Activated CD4-positive, alpha-beta T cell treated with anti-CD3 and anti-CD28 coated beads, Interleukin-2, Interleukin-4, amounts not matched to agents 100 ng/mL and 50 ng/mL, durations not matched to agents 16 hours and 8 hours (primary cell): ENCODE measurements at places on chromosomes 5 and 9.

GRCh38 chr5:120465436-120465961, 1.4 kb downstream of the PRR16 start:
- no peak for DNase-seq

GRCh38 chr9:138009016-138009802, 131.6 kb downstream of the CACNA1B start:
- no peak for DNase-seq

- DNase-seq: no peak
These were observed 20.4 kb downstream of the ERGIC1 start for GRCh38 chr5:172854451-172854871.

DNA sequence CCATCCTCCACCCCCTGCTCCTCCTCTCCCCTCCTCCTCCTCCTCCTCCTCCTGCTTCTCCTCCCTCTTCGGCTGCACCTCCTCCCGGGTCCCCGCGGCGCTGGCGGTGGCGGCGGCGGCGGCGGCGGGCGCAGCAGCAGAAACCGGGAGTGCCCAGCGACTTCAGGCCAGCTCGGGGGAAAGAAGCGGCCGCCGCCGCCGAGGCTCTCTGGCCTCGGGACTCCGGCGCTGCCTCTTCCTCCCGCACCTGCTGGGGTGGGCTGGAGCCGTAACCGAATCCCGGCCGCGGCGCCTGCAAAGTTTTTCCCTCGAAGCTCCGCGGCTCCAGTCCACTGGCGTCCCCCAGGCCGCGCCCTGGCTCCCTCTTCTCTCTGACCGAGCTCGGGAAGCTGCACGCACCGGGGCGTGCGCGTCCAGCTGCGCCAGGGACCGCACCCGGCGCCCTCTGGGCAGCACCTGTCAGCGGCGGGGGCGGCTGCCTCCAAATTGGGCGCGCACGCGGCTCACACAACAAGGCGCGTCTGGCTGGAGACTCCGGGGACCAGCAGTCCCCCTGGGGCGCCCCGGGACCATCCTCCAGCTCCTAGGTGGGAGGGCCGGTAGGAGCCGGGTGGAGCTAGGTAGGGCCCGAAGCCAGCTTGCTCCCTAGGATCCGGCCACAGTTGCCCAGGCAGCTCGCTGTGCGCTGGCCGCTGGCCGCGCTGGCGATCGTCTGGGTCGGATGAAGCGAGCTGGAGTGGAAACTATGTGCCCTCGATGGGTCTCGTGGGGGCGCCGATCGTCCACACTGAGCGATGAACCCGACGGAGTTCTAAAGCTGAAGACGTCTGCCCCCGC, at the start of gene MCTP1:
Gene MCTP1 (minus strand): TSS at position 523 of the 837 bp plus-strand sequence.
- no peak for DNase-seq

DNA sequence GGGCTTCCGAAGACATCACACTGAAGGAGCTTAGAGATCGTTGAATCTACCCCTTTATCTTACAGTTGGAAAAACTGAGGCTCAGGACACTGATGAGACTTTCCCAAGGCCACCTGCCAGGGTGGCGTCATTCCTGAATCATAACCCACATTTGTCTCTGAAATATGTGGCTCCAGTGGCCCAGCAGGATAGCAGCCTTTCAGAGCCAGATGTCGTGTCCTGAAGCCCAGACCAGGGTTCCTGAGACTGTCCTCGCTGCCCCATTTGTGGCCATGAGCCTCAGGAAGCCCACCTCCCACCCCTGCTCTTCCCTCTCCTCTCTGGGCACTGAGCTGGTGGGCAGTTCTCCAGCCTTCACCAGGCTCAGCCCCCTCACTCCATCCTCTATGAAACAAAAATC, 2.4 kb downstream of the HMCN2 start:
- no peak for DNase-seq

DNA sequence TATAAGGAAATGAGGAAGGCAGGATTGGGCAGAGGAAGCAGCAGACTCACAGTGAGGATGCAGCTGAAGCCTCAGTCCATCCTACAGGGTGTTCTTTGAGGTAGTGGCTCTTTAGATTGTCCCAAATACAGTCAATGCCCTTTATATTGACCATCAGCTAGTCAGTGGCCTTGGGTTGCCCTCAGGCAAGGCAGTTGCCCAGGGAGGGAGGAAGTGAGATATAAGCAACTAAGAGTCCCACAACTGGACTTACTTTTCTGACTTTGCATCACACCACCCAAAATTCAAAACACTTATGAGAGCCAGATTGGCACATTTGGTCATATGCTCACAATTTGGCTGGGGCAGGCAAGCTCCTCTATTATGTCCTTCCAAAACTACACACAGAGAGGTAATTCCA, 9.4 kb upstream of the SLC12A2 start:
- no peak for DNase-seq

DNA sequence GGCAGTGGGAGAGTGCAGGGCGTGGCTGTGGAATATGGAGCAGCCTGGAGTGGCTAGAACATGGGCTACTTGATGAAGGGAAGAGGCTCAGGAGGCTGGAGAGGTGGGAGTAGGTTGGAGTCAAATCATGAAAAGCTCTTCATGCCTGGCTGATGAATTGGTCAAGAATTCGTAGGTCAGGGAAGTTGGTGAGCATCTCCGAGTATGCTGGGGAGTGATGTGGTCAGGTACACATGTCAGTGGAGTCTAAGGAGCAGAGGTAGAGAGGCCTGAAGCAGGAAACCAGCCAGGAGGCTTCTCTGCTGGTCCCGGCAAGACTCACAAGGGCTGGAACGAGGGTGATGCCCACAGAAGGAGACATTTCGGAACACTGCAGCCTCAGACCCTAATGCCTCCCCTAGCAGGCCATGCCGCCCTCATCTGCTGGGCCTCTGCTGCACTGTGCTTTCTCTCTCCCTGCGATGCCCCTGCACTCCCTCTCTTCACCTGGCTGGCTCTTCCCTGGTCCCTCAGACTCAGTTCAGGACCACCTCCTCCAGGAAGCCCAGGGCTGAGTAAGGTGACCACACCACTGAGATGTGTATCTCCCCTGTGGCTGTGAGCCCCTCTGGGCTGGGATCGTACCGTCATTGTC, 33.6 kb downstream of the TMOD1 start:
- no peak for DNase-seq

GRCh38 chr5:127011153-127011552, 19.2 kb downstream of the MARCHF3 start:
- no peak for DNase-seq

DNA sequence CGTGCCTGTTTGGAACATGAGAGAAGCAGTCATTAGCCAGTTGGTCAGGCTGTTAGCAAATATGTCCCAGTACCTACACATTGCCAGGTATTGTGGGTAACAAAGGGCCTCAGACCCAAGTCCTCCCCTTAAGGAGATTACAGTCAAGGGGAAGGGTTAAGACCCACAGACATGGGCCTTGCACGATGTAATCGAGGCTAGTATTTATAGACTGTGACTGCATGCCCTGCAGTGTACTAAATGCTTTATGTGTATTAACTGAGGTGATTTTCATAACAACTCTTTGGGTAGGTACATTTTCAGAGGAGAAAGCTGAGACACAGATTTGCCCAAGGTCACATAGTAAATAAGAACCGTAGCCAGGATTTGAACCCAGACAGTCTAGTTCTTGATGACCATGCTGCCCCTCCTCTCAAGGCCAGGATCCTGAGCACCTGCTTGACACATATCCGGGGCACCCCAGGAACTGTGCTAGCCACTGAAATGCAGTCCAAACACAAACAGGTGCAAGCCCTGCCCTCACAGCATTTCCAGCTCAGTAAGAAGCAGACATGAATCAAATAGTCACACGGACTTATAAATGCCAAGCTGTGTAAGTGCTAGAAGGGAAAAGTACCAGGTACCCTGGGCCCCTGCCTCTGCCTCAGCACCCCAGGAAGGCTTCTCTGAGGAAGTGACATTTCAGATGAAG, 32.0 kb upstream of the GRPEL2 start:
- DNase-seq: no peak

GRCh38 chr5:151584057-151584937, 6.8 kb downstream of the FAT2 start:
- no peak for DNase-seq

- no peak for DNase-seq
These were observed 4.4 kb upstream of the EXOC3 start for GRCh38 chr5:438481-438981.

DNA sequence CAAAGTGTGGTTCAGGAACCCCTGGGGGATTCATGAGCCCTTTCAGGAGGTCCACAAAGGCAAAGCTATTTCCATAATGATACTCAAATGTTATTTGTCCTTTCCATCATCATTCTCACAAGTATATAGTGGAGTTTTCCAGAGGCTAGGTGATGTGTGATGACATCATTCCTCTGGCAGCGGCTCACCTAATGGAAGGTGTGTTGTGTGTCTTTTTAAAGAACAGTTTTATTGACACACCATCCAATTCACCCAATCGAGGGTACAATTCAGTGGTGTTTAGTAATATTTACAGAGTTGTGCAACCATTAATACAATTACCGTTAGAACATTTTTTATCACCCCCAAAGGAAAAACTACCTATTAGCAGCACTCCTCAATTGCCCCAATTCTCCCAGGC, 9.7 kb downstream of the NANS start:
- DNase-seq: no peak

DNA sequence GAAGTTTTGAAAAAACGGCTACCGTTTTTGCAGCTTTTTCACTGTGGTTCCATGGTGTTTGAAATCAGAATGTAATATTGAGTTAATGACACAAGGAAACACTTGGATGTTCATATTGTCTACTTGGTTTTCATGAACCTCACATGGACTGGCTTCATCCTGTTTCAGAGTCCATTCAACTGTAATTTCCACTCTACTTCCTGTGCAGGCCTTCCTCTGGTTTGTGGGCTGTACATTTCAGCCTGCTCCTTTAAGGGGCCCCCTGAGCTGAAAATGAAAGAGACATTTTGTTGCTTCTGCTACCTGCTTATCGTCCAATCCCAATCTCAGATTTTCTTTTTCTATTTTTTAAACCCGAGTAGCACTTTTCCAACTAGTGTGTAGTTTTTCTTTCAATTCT, 41.8 kb upstream of the CDKN2B start:
- DNase-seq: peak; percentile 19

DNA sequence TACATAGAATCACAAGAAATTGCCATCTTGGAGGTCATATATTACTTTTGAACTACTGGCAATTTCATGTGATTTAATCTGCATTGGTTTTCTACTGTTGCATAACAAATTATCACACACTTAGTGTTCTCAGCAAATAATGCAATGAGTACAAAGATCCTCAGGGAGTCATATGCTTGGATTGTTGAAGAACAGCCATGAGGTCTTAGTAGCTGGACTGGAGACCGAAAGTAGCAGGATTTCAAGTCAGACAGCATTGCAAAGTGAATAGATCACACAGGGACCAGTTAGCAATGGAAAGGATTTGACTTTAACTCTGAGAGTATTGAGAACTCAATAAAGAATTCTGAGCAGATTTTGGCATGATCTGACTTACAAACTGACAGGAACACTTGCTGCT, 32.2 kb upstream of the FRMD3 start:
- DNase-seq: no peak

DNA sequence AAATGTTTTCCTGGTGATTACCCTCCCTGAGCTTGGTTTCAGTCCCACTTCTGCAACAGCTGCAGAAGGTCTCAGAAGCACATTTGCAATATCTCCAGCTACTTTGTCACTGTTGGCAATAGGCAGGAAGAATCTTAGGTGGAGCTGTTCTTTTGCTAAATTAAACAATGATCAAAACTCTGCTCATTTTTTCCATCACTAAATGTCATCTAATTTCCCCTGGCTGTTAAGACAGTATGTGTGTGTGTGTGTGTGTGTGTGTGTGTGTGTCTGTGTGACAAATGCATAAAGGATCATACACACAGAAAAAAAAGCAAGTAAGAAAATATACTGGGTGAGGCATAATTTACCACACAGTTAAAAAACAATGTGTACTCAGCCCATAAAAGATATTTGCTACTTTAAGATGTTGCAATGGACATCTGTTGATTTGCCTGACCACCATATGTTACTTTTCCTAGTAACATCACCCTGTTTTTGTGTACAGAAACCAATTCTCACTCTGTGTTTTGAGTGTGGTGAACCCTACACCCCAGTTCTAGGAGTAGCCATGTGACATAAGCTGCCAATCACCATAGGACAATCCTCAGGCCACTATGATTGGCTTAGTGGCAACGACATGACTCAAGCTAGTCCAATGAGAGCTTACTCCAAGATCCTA, 572.6 kb upstream of the CLINT1 start:
- DNase-seq: no peak

DNA sequence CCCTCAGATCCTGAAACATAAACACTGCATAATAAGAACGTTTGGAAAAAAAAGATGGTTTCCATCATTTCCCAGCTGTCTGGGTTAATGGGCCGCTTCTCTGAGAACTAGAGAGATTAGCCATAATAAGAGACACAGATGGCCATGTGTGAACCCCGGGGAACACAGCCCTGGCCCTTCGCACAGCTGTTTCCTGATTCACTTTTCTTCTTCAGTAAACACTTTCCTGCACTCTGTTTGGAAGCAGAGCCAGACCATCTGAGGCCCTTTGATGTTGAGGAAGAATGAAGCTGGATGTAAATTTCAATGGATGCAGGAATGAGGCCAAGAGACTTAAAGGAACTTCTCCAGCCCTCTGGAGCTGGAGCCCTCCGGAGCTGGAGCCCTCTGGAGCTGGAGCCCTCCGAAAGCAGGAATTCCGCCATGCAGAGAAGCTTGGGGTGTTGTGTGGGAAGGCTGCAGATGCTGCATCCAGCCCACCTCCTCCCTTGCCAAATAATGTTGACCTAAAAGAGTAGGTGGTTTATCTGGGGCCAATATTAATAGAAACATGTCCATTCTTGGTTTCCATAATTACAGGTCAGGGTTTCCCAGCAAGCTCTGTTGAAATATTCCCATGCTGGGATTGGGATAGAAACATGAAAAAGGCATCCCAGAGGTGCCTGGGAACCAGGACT, 218.9 kb downstream of the NXNL2 start:
- no peak for DNase-seq

- no peak for DNase-seq
These were observed 16.2 kb downstream of the LHX6 start for GRCh38 chr9:122212473-122213004.

- DNase-seq: no peak
These were observed 57.3 kb downstream of the CMYA5 start for GRCh38 chr5:79746642-79747569.

DNA sequence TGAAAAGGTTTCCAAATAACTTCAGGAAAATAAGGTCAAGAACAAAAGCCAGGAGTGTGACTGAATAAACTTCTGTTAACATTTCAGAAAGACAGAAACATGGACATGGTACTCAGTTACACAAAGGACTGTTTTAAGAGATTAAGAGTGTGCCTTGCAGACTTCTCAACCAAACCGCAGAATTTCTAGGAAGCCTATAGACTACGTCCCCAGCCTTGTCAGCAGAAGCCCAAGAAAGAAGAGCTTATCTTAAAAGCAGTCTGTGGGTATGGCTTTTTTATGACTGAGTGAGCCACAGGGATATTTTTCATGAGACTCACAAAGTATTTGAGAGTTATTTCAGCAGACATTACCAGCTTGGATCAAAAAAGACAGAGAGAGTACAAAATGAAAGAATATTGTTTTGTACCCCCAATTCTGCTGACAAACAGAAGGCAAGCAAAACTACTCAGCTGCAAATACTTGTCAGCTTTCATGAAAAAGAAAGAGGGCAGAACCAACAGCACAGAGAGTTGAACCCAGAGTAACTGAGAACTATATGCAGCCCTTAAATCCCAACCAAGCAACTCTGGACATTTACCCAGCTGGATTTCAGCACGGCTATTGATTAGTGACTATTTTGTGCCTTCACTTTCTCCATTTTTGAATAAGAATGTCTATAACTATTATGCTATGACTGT, 711.0 kb upstream of the CTNND2 start:
- no peak for DNase-seq

GRCh38 chr5:108911055-108911454, 163.4 kb downstream of the FER start:
- DNase-seq: no peak
